ENCODE measurements at places on chromosomes 5 and 9.

DNA sequence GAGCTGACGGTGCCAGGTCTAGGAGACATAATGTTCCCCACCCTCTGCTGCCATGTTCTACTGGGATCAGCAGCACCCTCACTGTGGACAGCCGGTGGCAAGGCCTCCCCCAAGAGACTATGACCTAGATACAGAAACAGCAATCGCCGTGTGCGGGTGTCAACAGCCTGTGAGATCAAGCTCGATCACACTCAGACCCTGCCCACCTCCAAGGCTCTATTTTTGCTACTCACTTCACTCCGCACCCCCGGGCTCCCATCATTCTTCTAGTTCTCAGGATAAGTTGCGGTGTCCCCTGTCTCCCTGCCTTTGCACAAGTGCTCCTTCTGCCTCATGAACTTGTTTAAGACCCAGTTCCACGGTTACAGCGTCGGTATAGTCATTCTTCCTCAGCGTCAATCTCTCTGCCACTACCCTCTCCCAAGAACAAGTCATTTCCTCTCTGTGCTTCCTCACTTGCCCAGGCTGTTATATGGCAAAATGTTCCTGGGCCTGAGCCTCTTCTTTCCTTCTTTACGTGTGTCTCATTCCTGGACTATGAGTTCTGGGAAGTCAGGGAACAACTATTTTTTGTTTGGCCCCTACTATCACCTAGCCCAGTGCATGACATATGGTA, 5.4 kb upstream of the DOCK8 start:
- no peak for DNase-seq

GRCh38 chr5:104431981-104432380, 869.4 kb upstream of the NUDT12 start:
- no peak for DNase-seq

GRCh38 chr9:123370526-123371227, 14.7 kb downstream of the CRB2 start:
- DNase-seq: no peak

DNA sequence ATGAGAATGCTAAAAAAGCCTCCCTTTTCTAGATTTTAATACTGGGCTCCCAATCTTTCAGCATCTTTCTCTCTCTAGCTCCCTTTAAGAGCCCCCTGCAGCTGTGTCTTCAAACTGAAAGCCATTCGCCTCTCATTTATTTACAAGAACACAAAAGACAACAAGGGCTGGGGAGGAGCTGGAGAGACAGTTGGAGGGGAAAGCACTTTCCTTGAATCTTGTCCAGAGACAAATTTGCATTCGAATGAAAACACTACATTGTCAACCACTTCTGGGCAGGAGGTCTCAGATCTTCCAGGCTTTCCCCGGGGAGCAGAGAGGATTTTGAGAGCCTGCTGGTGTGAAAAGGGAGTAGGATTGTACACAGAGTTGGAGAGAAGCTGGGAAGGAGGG, 518.3 kb downstream of the CTNND2 start:
- DNase-seq: peak; percentile 53

GRCh38 chr5:35884773-35885172, 28.1 kb downstream of the IL7R start:
- no peak for DNase-seq
